ENCODE measurements at places on chromosomes 1 and 21.

- DNase-seq: no peak
Observed at GRCh38 chr1:211527888-211528287, 35.9 kb upstream of the RD3 start.

GRCh38 chr1:206609229-206609991 lies 2.9 kb downstream of the EIF2D start:
- DNase-seq: no peak

DNA sequence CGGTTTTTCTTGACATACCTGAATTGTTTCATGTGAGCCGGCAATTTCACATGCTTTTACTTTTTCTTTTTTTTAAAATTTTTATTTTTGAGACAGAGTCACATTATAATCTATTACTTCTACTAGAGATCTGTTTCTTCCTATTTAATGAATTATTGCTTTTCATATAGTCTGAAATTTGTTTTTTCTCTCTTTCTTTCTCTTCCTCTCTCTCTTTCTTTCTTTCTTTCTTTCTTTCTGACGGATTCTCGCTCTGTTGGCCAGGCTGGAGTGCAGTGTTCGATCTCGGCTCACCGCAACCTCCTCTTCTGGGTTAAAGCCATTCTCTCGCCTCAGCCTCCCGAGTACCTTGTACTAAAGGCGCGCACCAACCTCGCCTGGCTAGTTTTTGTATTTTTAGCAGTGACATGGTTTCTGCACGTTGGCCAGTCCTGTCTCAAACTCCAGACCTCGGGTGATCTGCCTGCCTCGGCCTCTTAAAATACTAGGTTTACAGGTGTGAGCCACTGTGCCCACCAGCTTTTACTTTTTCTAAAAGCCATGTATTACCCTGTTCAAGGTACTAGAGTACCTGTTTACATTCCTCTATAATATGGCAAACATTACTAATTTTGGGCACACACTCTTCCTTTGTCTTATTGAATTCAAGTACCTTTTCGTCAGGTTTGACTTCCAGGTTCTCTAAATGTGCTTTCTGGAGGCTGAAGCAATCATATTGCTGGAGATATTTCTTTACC lies 86.5 kb upstream of the RHOU start:
- DNase-seq: no peak

- no peak for DNase-seq
Observed at GRCh38 chr1:3742439-3743298, 9.6 kb upstream of the CCDC27 start.

DNA sequence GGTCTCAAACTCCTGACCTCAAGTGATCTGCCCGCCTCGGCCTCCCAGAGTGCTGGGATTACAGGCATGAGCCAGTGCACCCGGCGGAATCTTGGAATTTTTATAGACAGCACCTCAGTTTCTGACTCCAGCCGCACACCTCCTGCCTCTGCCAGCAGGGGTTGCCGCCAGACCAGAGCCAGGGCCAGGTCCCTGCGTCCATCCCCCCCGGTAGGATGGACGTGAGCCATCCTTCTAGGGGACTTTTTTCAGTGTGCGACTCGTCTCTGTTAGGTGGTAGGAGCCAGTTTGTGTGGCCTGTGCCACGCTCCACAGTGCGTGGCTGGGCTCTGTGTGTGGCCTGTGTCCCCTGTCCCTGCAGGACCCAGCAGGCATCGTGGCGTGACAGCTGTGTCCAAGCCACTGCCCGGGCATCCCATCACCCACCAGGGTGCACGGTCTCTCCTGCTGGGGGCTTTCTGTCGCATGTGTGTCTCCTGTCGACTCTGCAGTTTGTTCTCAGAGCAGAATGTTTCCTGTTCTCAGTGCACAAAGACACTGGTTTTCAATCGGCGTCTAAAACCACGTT lies 15.6 kb downstream of the CSTB start:
- DNase-seq: no peak

DNA sequence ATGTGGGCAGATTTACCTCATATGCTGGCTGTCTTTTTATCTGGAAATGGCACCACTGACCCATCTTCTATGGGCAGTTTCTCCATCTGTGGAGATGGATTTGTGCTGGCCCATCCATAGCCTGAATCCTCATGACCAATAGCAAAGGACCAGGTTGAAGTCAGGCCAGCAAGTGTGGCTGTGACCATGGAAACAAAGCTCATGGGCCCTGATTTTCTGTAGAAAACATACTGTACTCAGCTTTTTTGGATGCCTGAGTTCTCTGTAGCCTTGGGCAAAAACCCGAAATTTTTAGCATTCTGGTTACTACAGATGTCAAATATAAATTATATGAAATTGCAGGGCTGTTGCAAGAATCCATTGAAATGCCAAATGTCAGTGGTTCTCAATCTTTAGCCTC lies 155.0 kb downstream of the PLXNA2 start:
- DNase-seq: no peak

- DNase-seq: peak; percentile 41
Observed at GRCh38 chr1:62311473-62311943, 7.7 kb downstream of the KANK4 start.

DNA sequence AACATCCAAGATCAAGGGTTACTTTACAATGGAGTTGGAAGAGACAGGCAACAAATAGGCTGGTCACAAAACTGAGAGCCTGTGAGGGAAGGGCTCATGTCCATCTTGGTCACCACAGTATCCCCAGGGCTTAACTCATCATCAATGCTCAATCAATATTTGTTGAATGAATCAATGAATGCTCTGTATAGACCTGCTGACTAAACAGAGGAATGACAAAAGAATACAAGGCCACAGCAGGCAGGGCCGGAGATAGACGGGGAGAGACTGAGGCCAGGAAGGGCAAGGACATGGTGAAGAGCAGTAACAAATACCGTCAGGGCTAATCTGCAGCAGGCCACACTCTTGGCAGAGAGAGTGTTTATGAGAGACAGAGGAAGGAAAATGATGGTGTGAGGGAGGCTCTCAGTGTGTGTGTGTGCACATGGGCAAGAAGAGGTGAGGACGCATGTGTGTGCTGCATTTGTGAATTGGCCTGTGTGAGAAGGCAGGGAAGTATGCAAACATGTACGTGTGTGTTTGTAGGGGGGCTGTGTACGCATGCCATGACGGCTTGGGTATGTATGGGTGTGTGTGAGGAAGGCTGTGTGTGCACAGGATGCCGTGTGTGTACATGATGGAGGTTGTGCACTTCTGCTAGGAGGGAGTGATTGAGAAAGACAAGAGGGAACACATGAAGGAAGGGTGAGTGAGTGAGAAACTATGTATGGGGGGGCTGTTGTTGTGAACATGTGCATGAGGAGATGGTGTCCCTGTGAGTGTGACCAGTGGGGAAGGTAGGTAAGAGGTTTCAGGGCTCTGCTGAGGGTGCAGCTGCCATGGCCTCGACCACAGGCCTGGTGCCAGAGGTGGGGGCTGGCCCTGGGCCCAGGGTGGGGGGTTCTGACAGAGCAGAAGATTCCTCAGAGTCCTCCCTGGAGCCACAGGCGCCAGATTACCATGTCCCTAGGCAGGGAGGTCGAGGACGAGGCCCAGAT lies 15.4 kb downstream of the AHDC1 start:
- no peak for DNase-seq

DNA sequence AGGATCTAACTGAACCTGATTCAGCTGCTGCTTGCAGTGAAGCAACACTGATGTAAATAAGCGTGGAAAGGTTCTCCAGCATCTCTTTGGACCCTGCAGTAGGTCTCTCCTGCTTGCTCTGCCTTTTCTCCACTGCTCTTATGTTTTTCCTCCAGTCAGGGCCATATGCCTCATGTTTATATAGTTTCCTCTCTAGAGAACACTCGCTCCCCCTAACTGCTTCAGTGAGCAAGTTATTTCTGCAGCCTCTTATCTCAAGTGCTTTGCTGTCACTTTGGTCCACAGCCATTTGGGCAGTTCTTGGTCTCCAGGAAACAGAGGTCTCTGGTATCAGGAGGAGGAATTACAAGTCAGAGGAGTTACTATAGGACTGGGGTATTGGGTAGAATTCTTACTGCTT lies 5.3 kb downstream of the PRUNE1 start:
- DNase-seq: no peak

DNA sequence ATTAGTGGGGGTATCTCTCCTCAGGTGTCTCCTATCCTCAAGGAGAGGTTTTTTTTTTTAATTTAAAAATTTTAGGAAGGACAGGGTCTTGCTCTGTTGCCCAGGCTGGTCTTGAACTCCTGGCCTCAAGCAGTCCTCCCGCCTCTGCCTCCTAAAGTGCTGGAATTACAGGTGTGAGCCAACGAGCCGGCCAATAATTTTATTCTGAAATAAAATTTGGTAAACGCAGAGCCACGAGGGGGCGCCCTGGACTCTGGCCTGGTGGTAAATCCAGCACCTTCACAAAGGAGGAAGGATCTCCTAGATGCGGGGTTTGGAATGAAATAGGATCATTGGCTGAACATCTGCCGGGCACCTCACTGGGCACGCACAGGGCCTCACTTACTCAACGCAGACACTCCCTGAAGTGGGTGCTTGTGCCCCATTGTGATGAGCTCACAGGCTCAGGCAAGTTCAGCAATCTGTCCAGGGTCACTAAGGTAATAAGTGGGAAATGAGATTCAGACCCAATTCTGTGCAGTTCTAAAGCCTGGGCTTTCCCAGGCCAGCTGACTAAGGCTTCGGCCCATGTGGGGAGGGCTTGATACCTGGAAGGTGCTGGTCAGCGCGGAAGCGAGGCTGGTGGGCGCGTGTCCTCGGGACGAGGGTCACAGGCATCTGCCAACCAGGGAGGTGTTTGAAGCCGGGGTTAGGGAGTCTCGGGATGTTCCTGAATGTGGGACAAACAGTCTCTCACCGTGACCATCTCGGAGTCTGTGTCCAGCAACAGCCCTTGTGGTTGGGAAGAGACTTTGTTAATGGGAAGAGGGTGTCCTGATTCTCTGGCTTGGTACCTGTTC lies 32.7 kb upstream of the ETV3 start:
- DNase-seq: peak; percentile 60

Data from urothelium cell line (cell line).